ENCODE measurements at places on chromosomes 16 and 17.

DNA sequence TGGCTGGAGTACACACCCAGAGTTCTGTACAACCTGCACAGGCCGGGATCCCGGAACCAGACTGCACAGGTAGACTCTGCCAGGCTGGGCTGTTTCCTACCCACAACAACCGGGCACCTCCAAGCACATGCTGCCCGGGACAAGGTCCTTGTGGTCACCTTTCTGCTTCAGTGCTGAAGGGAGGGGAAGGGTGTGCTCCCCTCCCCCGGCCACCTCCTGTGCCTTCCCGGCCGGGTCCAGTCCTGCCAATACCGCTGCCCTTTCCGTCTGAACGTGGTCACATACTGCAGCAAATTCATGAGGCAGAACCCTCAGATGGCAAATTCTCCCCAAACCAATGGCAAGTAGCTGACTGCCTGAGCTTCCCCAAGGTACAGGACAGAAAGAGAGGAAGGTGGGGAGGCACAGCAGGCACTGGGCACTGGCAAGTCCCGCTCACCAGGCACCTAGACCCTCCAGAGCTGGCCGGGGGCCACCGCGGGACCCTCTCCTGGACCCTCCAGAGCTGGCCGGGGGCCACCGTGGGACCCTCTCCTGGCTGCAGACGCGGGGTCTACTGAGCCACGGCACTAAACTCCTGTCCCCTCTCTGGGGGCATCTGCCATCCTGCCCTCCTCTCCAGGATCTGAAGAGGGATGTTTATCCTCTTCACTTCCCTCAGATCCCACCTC, 22.8 kb downstream of the SLC43A2 start:
- DNase-seq, result no peak

DNA sequence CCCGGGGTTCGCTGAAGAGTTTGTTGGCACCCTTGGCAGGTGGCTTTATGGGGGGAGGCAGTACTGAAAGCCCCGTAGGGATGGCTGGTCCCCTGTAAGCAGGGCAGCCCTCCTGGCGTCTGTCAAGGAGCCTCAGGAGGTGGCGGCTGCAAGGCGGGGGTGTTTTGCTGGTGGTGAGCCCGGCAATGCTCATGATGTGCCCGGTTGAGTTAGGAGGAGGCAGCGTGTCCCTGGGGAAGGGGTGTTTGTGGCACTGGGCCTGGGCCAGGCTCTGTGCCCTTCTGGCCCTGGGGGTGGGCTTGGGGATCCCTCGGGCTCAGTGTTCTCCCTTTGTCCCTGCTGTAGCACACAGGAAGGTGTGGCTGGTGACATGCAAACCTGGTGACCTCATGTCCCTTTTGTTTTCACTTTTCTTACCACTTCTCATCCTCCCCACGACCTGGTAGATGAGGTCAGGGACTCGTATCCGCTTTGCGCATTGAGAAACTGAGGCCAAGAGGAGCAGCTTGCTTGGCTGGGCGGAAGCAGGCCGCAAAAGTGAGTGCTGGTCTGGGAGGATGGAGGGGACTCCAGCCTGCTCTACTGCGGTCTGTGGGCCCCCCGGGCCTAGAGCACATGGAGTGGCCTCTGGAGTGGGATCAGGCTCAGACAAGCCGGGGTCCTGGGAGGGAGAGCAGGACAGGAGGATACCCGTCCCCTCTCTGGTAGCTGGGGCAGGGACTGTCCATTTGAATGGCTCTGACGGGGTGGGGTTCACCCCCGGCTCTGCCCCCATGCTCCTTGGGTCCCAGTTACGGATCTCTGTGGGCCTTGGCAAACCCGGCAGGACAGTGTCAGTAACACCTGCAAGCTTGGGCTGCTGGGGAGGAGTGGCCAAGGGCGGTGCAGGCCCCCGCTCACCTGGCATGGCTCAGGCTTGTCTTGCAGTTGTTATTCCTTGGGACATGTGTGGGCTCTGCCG, 2.2 kb downstream of the SNN start:
- no peak for DNase-seq

DNA sequence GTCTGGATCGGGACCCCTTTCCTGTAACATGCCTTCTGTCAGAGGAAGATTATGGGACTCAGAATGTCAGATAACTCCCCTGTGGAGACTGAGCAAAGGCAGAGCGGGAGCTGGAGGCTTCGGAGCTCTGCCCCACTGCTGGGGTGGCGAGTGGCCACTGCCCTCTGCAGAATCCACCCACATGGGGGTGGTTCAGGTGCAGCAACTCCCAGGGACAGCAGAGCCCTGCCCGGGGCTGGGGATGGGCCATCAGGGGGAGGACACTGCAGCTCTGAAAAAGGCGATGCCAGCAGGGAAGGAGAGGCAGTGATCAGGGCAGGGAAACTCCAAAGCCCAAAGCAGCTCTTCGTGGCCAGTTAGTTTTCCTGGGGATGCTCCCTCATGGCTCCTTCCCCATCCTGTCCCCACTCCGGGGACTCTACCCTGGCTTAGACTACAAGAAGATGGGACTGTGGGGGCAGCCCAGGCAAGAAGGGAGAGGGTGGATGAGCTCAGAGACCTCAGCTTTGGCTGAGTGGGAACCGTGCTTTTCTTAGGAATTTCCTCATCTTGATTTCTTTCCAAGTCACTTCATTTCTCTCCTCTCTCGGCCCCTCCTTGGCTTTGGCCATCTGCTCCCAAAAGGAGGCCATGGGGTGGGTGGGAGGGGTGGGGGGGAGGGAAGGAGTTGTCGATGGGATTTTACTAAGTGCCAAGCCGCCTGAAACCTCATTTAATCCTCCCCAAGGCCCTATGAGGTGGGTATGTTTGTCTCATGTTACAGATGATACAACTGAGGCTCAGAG, 4.0 kb downstream of the CA4 start:
- DNase-seq, result no peak

DNA sequence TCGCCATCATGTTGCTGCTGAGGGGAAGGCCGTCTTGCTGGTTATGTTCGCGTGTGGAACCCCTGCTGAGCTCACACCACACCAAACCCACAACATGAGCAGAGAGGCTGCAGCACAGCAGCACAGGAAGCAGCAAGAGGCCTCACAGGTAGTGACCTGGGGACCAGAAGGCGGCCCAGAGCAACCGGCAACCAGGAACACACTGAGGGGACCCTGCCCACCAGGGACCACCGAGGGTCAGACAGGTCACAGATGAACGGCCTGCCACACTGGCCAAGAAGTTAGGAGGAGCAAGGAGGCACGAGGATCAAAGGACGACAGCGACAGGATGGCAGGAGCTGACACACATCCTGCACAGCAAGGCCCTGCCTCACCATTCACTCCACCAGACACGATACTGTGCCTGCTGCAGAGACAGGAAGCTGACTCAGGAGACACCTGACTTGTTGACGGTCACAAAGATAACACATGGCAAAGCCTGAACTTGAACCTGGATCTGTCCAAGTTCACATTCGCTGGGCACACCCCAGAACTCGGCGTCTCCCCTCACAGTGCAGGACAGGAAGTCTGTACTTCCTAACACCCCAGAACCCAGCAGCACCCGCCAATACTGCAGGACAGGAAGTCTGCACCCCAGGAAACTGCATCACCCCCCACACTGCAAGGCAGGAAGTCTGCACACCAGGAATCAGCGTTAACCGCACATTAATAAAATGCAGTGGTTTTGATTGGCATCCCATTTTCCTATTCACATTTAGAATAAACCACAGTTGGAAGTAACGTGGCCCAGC, 98.5 kb downstream of the ZNF778 start:
- peak; percentile 46 for DNase-seq

DNA sequence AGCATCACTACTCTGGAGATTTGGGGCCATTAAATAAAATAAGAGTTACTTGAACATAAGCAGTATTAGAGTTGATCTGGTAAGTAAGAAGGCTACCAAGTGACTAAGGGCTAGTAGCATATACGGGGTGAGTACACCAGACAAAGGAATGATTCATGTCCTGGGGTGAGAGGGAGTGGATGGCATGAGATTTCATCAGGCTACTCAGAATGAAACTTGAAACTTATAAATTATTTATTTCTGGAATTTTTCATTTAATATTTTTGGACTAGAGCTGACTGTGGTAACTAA, 2.3 kb downstream of the SLFN5 start:
- no peak for DNase-seq

DNA sequence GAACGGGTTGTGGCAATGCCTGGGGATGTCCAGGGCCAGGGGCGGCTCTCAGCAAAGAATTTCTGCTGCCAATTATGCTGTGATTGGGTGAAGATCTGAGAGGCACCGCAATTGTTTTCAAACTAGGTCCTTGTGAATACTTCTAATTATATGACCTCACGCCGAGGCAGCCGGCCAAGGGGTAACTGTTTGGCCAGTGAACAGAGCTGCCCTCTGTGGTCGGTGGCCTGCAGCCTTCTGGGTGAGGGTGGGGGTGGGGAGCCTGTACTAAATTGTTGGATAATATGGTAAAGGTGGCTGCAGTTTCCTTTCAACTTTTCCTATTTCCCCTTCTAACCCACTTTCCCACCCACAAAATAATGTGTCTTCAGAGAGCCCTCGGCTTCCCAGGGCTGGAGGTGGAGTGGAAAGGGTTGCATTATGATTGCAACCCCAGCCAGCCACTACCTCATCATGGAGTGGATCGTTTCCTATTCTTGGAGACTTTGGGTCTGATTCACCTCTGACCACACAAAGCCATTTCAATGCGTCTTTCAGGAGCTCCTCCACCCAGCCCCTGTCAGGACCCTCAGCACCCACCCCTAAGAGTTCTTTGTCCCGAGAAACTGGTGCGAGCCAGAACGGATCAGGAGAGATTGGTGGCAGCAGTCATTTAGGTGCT, 2.0 kb upstream of the DNAI2 start:
- DNase-seq, result no peak

- DNase-seq, result peak; percentile 20
Observed at GRCh38 chr16:46908540-46909372, 24.6 kb downstream of the GPT2 start.

DNA sequence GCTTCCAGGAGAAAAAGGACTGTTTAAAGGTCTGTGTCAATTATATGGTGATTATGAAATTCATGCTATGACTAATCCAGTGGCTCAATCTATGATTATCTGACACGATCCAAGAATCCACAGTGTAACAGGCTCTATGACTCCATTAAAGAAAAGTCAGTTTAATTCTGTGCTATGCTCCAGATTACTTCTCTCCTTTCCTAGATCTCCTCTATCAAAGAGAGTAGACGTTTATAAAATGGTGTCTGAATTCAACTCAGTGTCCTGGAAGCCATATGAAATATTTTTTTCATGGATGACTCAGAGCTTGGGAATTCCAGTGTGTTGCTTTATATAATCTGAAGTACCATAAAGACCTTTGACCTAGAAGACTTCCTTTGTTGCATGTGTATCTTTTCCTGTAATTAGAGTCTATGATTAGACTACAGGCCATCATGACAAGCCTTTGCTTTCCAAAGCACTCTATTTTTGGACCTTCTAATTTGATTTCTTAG, 27.0 kb upstream of the NF1 start:
- no peak for DNase-seq

- DNase-seq, result no peak
Observed at GRCh38 chr17:20187049-20187448, 177.9 kb downstream of the SPECC1 start.

- DNase-seq, result no peak
Observed at GRCh38 chr17:44108440-44109311, 14.8 kb downstream of the HDAC5 start.

DNA sequence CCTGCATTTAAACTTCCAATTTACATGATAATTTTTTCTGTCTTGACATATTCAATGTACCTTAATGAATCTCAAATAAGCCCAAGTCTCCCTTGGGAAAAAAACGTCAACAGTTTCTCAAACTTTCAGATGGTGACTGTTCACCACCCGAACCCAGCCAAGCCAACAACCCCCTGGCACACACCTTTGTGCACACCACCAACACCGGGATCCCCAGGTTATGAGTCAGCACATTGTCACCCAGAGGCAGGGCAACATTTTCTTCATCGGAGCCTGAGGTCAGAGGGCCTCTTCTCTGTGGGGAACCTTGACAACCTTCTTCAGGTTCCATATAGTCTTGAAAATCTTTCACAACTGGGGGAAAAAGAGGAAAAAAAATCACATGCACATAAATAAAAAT, 15.5 kb downstream of the DYNC1LI2 start:
- DNase-seq, result no peak

DNA sequence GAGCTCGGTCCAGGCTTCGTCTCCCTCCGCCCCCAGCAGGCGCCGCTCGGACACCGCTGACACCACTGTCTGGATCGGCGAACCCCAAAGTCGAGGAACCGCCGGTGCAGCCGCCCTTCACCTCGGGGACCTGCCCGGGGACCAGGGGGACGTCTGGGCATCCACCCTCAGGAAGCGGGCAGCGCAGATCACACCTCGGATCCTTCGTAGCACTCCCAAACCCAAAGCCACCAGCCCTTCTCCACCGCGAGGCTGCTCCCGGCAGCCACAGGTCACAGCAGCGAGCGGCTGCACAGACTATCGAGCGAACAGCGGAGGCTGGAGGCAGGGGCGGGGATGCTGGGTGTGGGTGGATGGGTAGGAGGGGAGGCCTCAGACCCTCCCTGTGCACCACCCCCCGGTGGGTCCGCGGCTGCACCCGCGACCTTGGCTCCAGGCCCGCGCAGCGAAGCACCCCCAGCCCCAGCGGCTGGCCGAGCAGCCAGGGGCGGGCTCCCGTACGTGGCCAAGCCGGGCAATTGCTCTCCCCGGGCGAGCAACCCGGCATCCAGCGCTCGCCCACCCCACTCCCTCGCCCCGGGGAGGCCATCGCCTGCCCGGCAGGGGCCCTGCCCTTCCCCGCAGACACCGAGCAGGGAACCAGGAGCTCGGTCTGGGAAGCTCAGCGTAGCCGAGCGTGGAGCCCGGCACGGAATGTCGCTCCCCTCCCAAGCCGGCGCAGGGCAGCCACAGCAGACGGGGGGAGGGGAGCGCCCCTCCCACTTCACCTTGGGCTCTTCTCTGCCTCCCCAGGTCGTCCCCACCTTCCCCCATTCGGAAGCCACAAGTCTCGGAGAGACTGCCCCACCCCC, 1.0 kb downstream of the SDK2 start:
- DNase-seq, result no peak
